T-helper 1 cell (primary cell): ENCODE measurements at places on chromosomes 5 and 9.

DNA sequence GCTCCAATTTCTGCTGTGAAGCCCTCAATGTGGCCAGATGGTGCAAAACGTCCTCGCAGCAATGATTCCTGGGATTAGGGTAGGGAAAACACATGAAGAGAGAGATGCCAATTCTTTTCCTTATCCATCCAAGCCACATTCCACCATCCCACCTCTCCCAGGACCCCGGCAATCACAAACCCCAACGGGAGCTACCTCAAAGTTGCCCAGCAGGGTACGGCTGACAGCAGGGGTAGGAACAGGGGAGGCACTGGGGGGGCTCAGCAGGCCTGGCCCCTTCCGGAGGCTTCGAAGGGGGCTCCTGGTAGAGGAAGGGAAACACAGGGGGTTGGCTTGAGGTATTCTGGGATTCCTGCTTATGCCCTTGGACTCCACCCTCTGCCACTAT lies 3.4 kb upstream of the STOML2 start:
- DNase-seq, result no peak

- DNase-seq, result no peak
Measured at GRCh38 chr9:126974594-126974993, 60.0 kb downstream of the RALGPS1 start.

DNA sequence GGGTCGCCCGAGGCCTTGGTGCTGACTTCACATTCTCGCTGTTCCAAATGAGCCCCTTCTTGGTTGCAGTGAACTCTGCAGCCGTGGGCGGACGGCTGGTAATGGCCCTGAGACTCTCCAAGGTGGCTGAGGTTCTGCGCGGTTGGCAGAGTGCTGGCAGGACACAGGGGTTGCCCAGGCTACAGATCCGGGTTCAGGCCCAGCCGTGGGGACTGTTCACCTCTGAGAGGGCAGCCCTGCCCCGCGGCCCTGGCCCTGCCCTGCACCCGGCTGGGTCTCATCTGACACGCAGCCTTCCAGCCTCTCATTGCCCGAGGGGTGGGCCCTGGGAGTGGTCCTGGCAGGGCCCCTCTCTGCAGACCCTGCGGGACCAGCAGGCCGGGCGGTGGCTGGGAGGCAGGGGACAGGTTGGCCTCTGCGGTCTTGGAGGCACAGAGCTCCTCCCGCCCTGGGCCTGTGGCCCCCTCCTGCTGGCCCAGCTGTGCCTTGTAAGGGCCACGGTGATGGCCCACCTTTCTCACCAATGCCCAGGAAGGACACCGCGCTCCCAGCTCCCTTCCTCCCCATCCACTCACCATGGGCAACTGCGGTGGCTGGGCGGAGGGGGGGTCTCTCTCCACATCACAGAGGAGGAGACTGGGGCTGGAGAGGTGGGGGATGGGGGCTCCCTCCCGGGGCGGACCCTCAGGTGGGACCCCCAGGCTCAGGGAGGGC lies 51.6 kb downstream of the AHRR start:
- no peak for DNase-seq

- no peak for DNase-seq
Measured at GRCh38 chr5:136106351-136107031, 26.2 kb upstream of the SMAD5 start.

DNA sequence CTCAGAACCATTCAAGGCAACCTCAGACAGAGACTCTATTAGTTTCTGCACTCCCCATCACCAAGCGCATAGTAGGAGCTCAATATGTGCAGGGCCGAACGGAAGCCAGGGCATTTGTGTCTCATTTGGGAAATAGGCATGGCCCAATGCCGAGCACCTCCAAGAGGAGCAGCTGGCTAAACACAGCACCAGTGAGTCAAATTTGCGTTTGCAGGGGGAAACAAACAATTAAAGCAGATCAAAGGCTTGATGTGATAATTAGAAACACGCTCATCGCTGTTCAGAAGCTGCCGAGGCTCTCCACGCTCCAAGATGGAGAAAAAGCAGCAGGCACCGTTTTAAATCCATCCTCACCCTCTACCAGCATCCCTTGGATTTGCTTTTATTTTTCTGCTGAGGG lies 225.3 kb downstream of the AGTPBP1 start:
- DNase-seq, result no peak

GRCh38 chr5:30894811-30895210 lies 298.7 kb upstream of the CDH6 start:
- DNase-seq, result no peak

GRCh38 chr9:121184463-121184862 lies 17.2 kb downstream of the RAB14 start:
- DNase-seq, result no peak

GRCh38 chr5:61137835-61138234 lies 24.4 kb downstream of the SMIM15 start:
- no peak for DNase-seq

DNA sequence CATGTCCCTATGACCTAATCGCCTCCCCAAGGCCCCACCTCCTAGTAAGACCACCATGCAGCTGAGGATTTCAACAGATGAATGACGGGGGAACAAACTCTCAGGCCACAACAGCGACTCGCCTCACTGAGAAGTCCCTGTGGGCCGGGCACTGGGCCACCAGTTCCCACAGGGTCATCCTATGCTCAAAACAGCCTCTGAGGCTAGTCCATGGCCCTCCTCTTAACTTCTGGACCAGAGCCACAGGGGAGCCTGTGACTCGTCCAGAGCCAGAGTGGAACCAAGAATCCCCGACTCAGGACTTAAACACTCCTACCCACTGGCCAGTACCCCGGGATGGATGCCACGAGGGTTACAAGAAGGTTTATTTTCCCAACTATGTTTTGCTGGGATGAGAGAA lies 12.3 kb downstream of the GFPT2 start:
- no peak for DNase-seq

DNA sequence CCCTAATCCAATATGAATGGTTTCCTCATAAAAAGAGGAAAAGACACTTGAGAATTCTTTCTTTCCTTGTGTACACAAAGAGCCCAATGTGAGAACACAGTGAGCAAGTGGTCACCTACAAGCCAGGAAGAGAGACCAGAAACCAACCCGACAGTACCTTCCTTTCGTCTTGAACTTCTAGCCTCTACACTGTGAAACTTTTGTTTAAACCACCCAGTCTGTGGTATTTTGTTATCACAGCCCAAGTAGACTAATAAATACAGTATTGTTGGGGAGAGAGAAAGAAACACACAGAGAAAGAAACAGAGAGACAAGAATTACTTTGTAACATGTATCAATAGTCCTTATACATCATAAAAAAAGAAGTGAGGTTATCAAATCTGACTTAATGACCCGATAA lies 37.2 kb downstream of the CENPK start:
- no peak for DNase-seq

GRCh38 chr9:131366761-131367401 lies 27.0 kb upstream of the PRRC2B start:
- no peak for DNase-seq

DNA sequence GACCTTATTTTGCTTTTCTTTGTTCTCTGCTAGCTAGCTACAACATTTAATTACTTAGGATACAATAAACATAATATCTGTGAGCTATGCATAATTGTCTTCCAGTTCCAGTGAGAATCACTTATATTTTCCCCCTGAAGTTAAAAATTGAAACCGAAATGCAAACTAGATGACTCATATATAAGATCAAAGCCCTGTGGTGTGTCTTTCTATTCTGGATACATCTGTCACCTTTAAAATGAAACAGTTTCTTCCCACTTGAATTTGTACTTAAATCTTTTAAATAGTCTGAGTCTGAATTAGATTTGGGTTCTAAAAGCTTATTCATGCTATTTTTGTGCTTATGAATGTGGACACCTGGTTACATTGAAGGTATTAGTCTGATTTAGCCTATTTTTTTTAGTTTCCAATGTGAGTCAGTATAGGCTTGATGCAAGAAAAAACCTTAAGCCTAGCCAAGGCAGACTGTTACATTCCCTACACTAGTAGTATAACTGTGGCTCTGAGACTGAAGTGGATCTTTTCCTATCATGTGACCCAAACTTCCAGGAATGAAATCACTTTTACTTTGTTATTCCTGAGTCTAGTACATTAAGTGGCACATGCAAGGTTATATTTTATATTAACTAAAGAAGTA lies 703.5 kb upstream of the RGMB start:
- no peak for DNase-seq

GRCh38 chr9:88691811-88692210 lies 156.8 kb downstream of the NXNL2 start:
- no peak for DNase-seq

GRCh38 chr9:20504930-20505329 lies 117.4 kb downstream of the MLLT3 start:
- DNase-seq, result no peak

GRCh38 chr5:175795959-175796358 lies 75.4 kb upstream of the CPLX2 start:
- no peak for DNase-seq

DNA sequence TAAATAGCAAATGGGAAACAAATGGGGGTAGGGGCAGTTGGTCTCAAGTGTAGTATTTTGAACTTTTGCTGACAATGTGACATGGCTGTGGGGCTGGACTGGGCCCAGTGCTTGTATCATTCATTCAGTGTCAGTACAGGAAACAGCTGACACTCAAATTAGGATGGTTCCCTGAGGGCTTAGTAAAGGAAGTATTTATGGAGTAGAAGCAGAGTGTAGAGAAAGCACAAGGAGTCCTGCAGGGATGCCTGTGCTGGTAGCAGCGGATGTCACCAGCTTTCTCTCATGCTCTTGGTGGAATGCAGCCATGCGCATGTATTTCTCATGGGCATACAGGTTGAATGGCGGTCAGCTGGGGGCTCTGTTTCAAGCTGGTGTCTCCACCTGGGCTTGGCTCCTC lies 72.9 kb upstream of the SLC44A1 start:
- no peak for DNase-seq

DNA sequence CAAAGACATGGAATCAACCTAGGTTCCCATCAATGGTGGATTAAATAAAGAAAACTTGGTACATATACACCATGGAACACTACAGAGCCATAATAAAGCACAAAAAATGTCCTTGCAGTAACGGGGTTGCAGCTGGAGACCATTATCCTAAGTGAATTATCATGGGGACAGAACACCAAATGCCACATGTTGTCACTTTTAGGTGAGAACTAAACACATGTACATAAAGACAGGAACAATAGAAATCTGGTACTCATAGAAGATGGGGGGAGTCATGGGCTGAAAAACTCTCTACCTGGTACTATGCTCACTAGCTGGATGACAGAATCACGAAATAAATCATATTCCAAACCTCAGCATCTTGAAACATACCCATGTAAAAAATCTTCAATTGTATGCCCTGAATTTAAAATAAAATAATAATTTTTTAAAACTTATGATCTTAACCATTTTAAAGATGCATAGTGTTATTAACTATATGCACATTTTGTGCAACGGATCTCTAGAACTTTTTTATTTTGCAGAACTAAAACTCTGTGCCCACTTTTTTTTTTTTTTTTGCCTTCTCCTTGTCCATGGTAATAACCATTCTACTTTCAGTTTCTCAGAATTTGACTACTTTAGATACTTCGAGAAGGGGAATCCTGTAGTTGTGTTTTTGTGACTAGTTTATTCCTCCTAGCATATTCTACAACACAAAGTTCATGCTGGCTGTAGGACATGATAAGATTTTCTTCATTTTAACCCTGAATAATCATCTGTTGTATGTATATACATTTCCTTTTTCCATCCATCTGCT lies 1081.6 kb upstream of the ACO1 start:
- no peak for DNase-seq

GRCh38 chr5:127589309-127590030 lies 59.4 kb upstream of the CTXN3 start:
- DNase-seq, result no peak

DNA sequence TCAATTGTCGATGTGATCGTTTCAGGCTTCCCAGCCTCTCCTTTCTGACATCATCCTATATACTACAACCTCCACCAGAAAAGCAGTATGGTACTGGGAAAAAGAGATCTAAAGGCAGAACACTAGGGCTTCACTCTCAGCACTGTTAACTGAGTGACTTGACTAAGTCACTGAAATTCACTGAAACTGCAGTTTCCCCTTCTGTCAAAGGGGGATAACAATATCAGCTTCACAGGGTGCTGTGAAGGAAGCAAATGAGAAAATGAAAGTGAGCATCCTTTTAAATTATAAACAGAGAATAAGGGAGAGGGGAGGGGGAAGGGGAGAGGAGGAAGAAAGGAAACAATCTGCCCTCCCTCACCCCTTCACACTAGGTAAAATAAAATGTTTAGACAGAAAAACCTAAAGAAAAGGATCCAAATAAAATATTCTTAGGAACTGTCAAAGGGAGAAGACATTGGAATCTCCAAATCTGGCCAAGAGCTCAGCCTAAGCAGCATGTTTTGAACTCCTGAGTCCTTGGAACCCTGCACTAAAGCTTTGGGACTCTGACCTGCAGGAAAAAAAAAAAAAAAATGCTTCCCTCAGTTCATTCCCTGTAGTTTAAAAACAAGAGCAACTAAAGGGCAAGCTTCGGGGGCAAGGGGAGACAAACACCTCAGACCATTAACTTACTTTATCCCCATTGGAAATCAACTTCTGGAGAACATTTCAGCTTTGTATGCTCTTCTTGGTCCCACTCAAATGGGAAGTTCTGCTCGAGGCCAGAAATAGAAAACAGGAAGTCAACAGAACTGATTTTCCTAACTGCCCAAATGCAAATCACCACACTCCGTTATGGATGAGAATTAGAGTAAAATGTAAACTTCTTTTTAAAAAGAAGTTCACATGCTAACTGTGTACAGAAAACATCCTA lies 178.3 kb downstream of the DEPDC1B start:
- DNase-seq, result no peak

GRCh38 chr5:100615362-100615761 lies 80.2 kb downstream of the FAM174A start:
- DNase-seq, result no peak

DNA sequence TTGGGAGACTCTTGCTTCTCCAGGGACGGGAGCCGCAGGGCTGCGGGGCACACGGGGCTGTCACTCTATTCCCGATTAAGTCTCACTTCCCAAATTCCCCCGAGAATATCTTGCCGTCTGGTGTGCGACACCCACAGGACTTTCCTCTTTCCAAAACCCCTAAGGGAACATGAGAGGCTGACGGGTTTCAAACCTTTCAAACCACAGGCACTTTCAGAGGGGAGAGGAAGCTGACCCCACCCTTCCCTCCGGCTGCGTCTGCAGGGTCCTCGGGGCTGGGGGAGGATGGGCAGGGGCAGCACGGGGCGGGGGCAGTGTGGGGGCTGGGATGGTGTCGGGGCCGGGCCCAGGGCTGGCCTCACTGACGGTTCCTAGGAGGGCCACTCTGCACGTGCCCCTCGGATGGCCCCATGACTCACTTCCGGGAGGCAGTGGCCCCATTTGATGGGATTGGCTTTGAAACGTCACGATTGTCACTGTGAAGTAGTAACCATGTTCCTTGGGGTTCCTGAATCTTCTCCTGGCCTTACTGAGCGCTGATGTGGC lies 38.2 kb downstream of the SLC9A3 start:
- DNase-seq, result peak; percentile 31

GRCh38 chr9:35726931-35727330 lies 5.1 kb downstream of the TLN1 start:
- DNase-seq, result no peak

DNA sequence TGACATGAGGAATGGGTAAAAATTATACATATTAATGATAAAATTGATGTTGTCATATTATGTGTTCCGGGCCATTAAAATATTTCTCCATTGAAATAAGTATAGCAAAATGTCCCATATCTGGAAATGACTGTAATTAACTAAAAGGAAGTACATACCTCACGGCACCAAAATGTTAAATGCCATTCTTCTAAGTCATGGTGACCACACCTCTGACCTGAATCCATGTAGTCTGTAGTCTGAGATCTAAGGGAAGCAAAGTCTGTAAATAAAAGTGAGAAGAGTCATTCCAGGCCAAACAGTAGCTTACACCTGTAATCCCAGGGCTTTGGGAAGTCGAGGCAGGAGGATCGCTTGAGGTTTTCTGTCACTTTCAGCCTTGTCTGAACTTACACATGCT lies 8.7 kb upstream of the GDA start:
- DNase-seq, result no peak
